Stromal cell of bone marrow (primary cell): ENCODE measurements at places on chromosomes 12 and 14.
A peak's percentile ranks its signal among the peaks of the same experiment; 100 is the strongest.

DNA sequence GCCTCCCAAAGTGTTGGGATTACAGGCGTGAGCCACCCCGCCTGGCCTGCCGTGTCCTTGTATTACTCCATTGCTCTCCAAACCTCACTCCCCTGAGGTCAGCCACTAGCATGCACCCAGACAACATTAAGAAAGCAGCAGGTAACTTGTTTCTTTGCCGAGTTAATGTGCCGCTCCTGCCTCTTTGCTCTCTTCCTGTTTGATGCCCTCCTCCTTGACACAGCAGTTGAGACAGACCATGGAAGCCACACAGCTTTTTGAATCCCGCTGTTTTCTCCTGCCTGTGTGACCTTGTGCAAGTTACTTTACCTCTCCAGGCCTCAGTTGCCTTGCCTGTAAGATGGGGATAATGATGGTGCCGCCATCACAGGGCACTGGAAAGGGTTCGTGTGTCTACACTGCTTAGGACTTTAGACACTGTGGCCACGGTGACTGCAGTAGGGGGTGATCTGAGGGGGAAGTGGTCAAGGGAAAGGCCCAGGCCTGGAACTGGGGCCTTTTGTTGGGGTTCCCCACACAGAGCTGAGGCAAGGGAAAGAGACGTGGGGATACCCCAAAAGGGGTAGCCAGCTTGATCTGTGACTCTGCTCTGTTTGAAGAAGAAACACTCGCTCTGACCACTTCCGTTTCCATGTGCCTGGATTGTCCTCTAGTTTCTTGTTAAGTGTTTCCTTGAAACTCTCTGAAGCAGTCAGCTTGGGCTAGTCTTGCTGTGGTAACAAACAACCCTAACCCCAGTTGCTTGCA lies 69.3 kb downstream of the RIN3 start:
- no peak for DNase-seq

DNA sequence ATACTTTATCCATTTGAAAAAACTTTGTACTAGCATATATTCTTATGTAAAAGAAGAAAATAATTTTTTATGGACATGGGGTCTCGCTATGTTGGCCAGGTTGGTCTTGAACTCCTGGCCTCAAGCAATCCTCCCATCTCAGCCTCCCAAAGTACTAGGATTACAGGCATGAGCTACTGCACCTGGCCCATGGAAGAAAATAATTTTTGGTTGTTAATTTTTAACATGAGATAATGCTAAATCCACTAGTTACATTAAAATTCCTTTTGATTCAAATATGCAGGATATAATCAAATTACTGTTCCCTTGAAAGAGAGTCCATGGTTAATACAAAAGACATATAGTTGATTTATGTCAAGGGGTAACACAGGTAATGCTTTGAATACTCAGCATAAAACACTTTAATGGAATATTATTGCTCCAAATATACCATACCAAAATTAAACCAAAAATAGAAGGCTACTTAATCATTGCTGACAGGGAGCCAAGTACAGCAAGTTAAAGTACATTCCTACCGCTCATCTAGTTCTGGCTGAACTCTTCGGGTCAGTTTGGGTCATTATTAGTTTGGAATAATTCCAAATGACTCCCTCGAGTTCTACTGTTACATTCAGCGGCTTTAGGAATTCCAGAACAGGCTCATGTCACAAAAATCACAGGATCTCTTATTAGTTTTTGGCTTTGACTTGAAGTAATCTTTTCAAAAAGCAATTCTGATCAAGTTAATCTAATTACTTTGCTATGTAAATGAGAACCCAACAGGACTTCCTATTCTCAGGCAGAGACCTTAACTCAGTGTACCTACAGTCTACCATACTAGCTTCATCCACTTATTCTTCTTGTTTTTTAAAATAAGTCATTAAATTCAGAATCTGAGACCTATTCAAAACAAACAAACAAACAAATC lies 6.1 kb downstream of the SOS2 start:
- peak; percentile 80 for DNase-seq

DNA sequence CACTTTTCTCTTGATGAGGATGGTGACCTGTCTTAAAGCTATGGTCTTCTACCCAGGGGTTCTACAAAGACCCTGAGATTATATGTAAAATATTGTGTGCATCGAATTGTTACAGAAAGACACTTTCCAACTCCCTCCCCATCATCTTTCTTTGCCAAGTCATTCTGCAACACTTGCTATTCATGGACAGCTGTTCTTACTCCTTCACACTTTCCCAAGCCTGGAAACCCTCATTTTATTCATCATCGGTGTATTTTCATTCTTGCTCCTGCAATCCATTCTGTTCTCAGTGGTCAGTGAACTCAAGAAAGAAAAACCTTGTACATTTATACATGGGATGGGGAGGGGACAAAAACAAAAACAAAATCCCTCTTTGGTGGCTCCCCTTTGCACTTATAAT lies 90.5 kb upstream of the STXBP6 start:
- no peak for DNase-seq

GRCh38 chr12:89873745-89874144 lies 165.1 kb upstream of the ATP2B1 start:
- no peak for DNase-seq

DNA sequence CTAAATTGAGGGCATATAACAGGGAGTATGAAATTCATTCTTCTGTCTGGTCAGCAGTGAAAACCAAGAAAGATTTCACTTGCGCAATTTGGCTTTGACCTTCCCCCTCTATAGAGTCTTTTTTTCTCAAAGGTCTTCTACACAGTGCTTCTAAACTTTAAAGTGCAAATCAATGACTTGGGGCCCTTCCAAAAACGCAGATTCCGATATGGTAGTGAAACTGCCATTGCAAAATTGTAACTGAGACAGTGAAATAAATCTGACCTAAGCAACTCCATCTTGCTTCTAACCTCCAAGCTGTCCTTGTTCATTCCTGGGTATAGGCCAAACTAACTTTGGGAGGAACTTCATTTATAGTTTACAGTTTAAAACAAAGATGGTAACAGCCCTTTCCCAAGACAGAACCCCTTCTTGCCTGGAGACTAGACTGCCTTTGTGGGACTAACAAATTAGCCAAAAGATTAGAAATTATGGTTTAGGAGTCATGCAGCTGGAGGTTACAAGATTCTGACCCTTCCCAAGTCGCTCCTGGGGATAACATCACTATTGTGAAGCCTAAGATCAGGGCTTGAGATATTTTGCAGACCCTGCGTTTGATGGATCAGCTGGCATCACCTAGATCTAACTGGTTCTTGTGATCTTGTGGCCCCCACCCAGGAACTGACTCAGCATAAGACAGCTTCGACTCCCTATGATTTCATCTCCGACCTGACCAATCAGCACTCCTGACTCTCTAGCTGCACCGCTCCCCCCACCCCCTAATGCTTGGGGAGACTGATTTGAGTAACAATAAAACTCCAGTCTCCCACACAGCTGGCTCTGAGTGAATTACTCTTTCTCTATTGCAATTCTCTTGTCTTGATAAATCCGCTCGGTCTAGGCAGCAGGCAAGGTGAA lies 5.0 kb downstream of the SLC25A21 start:
- no peak for DNase-seq

GRCh38 chr12:96015672-96016071 lies 19.5 kb upstream of the HAL start:
- DNase-seq, result no peak

DNA sequence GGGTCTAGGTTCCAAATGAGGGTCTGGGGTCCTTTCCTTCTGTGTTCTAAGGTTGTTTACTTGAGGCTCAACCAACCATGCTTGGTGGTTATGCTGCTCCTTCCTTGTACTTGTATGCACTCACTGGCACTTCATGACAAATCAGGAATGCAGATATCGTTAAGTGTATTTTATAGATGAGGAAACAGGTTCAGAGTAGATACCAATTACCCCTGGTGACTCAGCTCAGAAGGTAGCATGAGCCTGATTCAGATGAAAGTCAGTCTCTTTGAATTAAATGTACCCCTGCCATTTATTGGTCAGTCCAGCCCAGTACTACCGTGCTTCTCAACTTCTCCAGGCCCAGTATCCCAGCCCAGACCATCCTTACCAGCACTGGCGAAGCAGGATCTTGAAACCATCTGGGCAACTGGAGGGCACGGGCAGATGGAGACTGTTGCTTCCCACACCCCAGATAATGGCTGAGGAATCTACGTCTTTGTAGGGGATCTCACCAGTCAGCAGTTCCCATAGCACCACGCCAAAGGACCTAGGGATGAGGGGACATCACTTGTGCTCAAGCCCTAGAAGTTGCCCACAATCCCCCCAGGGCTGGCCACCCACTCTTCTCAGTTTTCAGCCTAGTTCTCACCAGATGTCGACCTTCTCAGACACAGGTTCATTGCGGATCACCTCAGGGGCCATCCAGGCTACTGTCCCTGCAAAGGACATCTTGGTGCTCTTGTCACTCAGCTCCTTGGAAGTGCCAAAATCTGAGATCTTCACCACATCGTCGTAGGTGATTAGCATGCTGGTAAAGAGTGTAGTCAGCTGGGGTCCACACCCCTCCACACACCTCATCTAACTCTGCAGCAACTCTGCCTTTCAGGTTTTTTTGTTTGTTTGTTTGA lies 14.3 kb downstream of the MAP3K12 start:
- no peak for DNase-seq

- DNase-seq, result no peak
Observed at GRCh38 chr14:65335411-65335947, 77.1 kb upstream of the FUT8 start.

DNA sequence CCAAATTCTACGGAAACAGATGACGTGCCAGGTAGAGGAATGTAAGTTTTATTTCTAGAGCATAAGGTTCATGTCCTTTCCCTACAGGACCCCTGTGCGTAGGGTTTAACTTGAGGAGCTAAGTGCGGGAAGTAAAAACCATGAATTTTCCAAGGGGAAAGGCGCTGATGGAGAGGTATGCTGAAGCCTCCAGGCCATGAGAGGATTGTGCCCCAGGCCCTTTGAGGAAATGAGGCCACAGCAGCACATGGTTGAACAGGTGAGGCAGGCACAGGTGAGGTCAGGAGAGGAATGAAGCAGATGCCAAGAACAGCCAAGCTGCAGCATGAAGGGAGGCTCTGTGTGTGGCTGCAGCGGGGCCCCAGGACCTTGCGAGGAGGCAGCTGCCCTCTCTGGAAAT lies 14.7 kb downstream of the ESRRB start:
- DNase-seq, result no peak

DNA sequence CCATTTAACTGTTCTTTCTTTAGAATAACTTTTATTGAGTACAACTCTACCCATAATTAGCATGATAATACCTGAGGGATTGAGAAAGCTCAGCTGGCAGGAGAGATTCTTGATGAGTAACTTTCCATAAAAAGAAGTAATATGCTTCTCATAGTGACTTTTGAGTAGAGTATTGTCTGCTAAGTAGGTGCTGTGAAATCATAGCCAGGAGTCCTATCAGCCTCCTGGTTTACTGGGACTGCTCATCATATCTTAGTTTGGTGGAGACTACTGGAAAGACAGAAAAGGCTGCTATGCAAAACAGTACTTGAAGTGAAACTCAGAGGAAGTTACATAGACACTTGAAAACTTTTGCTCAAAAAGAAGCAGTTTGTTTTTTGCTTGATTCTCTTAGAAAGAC lies 113.3 kb upstream of the ATP2B1 start:
- no peak for DNase-seq

DNA sequence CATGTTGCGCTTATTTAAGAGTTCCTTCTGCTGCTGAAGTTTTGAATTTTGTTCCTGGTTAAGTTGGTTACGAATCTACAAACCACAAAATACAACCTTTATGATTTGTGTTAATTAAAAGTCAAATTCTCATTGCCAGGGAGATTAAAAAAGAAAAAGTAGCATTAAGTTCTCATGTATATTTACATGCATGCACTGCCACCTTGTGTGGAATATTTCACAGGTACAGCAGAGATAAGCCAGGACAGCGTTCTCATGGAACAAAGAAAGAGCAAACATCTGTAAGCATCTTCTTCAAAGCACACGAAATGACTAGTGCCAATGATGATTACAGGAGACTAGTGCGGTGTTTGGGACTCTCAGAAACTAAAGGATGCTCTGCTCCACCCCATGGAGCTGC lies 34.2 kb downstream of the ZFYVE21 start:
- no peak for DNase-seq

- no peak for DNase-seq
Observed at GRCh38 chr12:114809097-114809496, 125.1 kb upstream of the TBX3 start.
